ENCODE measurements at places on chromosomes 3 and 15. TPM values are rescaled to one million over a fixed set of nuclear protein-coding genes. Genes with fewer than 3 reads are reported as not detected.

The FEZF2 gene
- total RNA-seq, result not detected

DNA sequence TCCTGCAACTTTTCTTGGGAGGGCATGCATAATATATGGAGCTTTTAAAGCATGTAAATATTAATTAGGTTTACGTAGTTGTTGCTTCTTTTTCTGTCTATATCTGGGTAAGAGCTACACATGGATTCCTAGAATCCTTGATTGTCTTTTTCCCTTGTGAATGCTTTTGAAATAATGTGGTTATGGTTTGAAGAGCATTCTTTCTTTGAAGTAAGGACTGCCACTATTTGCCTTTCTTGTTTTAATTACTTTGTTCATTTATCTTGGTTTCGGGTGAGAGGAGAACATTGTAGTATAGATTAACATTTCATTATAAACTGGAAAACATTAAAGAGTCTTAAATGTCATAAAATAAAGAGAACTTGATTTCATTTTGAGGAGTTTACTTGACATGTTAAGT lies 674.0 kb downstream of the ZBBX start:
- no peak for DNase-seq

DNA sequence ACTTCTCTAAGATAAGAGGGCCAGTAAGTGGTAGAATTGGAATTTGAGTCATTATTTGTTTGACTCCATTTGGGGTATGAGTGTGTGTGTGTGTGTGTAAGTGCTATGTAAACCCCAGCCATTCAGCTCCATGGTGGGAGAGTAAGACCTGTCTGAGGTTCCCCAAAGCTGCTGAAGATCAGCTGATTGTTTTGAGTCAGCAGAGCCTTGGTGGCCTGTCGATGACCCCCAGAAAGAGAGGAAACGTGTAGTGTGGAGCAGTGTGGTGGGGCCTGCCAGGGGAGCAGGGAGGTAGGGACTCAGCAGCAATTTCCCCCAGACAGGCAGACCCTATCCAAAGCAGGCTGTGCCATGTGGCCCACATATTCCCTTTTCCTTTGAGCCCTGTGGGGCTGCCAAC lies 5.3 kb downstream of the DVL3 start:
- DNase-seq, result no peak

DNA sequence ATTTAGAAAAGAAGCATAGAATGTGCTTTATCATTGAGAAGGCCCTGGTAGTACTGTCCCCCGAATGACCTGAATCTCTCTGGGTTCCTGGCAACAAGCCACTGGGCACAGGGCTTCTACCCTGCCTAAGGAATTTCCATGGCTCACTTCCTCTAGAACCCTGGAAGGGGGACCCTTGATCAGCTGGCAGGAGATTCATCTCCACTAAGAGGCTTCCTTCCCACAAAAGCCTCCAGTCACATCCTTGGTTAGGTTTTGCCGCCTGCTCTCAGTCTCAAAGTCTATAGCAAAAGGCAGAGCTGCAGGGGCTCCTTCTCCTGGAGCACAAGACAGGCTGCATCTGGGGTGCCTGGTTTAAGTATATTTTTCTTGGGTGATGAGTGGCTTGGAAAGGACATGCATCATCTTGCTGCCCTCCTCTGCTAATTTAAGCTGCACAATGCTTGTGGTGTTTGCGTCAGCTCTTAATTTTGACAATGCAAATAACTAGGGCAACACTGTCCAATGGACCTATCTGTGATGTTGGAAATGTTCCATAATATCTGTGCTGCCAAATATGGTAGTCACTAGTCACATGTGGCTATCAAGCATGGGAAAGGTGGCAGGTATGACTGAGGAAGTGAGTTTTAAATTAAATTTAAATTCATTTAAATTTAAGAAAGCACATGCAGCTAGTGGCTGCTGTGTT lies 33.4 kb upstream of the RARRES1 start:
- peak; percentile 10 for DNase-seq

GRCh38 chr15:96334705-96335410 lies 4.4 kb downstream of the NR2F2 start:
- no peak for DNase-seq

DNA sequence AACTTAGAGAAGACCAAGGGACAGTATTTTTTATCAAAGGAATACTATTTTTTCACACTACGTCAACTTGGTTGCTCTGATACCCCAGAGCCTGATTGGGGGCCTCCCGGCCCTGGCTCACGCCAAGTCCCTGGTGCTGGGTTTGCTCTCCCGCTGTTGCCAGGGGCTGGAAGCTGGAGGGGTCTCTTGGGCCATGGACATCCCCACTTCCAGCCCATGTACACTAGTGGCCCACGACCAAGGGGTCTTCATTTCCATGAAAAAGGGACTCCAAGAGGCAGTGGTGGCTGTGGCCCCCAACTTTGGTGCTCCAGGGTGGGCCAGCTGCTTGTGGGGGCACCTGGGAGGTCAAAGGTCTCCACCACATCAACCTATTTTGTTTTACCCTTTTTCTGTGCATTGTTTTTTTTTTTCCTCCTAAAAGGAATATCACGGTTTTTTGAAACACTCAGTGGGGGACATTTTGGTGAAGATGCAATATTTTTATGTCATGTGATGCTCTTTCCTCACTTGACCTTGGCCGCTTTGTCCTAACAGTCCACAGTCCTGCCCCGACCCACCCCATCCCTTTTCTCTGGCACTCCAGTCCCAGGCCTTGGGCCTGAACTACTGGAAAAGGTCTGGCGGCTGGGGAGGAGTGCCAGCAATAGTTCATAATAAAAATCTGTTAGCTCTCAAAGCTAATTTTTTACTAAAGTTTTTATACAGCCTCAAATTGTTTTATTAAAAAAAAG lies 20.3 kb upstream of the BSN start:
- DNase-seq, result no peak

DNA sequence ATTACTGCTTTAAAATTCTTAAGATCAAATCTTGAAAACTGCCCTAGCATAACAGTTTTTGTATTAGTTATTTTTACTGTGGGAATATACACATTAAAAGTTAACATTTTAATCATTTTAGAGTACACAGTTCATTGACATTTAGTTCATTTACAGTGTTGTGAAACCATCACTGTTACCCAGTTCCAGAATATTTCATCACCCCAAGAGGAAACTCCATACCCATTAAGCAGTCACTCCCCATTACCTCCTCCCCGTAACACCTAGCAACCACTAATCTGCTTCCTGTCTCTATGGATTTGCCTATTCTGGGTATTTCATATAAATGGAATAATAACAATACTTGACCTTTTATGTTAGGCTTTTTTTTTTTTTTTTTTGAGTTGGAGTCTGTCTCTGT lies 164.1 kb upstream of the LRRFIP2 start:
- DNase-seq, result peak; percentile 2

Data from LHCN-M2 (cell line).